Suppressor macrophage (primary cell): ENCODE measurements at places on chromosomes 4 and X.

DNA sequence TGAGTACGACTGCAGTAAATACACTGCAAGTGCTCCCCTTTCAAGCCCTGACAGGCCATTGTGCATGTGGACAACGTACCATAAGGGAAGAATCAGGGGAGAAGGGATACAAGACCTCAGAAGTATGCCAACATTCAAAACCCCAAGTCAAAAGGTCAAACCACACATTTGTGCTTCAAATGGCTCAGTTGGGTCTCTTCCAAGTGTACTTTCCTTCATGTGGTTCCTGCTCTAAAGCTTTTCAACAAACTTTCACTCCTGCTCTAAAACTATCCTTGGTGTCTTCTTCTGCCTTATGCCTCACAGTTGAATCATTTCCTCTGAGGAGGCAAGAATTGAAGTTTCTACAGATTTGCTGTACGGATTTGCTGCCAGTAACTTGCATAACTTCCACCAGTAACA lies 305.7 kb upstream of the SLIT2 start:
- no peak for DNase-seq

DNA sequence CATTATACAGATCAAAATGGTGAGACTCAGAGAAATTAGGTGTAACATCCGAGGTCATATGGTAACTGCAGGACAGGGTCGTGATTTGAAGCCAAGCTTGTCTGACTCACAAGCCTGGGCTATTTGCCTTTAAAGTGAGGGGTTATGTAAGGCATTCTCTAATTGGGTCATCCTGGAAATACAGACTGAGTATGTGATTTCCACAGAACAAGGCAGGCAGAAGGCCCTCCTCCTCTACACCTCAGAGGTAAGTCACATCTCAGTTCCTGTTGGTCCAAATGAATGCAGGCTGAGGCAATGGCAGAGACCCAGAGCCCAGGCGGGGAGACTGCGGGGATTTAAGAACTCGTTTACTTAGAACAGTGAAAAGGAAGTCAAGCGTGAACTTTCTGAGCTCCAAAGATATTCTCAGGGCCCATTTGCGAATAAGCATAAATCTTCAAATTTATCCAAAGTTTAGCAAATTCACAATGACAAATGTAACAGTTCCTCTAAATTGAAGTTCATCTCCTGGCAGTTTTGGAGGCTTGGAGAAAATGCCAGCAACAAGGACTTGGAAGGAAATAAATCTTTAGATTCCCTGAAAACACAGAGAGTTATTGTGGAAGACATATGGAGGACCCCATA lies 153.3 kb downstream of the LDB2 start:
- no peak for DNase-seq

- no peak for DNase-seq
Measured at GRCh38 chr4:120139392-120139791, 72.7 kb upstream of the MAD2L1 start.

GRCh38 chr4:145097821-145098674 lies at the start of the genes ABCE1 and ANAPC10:
TSS of gene ABCE1 (plus strand) at chr4:145098311. CDS start at chr4:145104413, 6,102 bp downstream.
TSS of gene ANAPC10 (minus strand) at chr4:145098196. CDS start at chr4:145096099, 2,097 bp downstream.
- peak; percentile 100 for DNase-seq

DNA sequence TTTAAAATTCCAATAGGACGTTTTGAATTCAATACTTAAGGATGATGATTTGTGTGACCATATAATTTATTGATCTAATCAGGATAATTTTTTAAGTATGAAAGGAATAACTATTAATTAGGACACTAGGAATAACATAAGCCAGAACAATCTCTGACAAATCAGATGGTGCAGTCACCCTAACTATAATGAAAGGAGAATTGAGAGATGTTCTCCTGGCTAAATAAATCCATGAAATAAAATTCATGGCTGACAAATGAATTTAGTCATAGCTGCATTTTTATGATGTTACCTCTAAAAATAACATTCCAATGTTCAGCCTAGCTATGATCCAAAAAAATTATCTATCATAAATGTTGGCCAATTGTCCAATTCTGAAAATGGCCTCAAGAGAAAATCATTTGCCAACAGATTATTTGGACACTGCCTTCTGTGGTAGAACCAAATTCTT lies 190.6 kb upstream of the NEIL3 start:
- no peak for DNase-seq

- peak; percentile 19 for DNase-seq
Measured at GRCh38 chr4:37882665-37883296, 8.1 kb upstream of the TBC1D1 start.

DNA sequence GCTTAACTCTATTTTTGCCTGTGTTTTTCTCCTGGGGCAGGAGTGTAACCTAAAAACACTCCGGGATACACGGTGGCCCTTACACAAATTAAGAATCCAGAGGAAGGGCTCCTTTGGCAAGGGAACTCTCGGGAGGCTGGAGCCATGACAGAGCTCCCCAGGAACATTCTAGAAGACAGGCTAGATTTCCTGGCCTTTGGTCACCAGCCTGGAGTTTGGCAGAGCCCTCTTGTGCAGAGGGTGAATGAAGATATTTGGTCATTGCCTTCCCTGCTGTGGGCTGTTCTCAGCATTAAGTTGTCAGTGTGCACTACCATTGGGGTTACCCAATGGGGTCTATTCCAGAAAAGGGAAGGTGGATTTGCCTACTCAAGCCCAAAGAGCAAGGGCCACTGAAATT lies 53.8 kb upstream of the LNX1 start:
- DNase-seq = peak; percentile 23

DNA sequence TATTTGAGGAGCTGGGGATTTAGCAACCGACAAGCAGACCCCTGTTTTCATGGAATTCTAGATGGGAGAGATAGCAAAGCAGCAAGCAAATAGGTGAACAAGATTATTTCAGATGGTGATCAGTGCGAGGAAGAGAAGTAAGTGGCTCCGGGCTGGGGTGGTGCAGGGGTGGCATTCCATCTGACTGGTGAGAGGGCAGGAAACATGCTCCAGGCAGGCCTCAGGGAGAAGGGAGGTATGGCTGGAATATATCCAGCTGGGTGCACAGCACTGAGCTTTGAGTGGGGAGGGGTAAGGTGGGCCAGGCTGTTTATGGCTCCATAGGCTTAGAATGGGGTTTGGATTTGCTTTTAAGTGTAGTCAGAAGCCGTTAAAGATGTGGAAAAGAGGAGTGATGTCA lies 21.2 kb downstream of the PTTG2 start:
- DNase-seq = no peak

DNA sequence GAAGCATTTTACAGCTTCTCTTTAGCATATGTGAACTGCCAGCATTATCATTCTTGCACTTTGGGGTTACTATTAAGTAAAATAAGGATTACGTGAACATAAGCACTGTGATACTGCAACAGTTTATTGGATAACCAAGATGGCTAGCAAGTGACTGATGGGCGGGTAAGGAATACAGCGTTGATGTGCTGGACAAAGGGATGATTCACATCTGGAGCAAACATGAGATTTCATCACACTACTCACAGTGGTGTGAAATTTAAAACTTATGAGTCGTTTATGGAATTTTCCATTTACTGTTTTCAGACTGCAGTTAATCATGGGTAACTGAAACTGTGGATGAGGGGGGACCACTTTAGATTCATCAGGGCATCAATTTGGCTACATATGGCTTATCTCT lies 16.0 kb downstream of the NBDY start:
- DNase-seq = peak; percentile 33

GRCh38 chr4:76016393-76016792 lies 6.9 kb downstream of the CXCL10 start:
- DNase-seq = no peak

DNA sequence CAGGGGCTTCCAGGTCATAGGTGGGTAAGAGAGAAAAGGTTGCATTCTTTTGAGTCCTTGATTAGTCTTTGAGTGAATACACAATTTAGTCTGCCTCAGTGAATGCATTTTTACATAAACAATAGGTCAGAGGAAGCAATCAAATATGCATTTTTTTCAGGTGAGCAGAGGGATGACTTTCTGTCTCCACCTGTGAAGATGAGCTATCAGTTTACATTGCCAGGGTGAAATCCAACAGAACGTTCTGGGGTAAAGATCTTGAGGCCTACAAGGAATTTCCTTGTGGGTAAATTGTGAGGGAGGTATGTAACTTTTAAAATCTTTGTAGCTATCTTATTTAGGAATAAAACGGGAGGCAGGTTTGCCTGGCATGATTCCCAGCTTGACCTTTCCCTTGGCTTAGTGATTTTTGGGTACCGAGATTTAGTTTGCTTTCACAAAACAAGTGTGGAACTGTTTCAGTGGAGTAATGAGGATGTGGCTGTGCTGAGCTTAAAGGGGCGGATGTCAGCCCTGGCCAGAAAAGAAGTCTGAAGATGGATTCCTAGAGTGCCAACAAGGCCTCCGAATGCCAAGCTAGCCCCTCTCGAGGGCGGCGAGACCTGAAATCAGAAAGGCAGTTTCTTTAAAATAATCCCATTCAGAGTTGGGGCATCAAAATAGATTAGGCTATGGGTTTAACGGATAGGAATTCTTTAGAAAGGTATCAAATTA lies 29.5 kb downstream of the TMEM131L start:
- DNase-seq = no peak

DNA sequence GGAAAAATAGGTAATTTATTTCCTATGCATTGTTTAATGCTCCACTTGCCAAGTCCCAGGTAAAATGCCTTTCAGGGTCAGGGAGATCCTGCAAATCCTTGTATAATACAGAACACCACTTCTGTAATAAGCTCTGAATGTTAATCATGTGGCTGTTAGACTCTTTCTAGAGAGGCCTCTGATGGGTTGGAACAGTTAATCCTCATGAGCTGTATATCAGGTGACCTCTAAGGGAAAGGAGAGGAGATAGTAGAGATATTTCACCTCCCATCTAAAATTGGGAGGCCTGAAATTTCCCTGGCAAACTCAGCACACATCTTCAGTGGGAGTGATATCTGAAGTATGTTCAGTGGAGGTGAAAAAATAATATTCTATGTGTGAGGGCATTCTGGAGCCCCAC lies 210.6 kb upstream of the WDFY3 start:
- no peak for DNase-seq

GRCh38 chr4:41360214-41360920 lies 103.6 kb downstream of the UCHL1 start:
- peak; percentile 27 for DNase-seq

GRCh38 chr4:118723369-118723768 lies 38.2 kb downstream of the METTL14 start:
- no peak for DNase-seq

GRCh38 chr4:66575008-66575696 lies 904.9 kb upstream of the EPHA5 start:
- no peak for DNase-seq

- DNase-seq = no peak
Measured at GRCh38 chr4:142408003-142408441, 438.1 kb downstream of the INPP4B start.

- no peak for DNase-seq
Measured at GRCh38 chr4:101295691-101296090, 51.6 kb downstream of the PPP3CA start.

GRCh38 chr4:145285928-145286327 lies 105.5 kb upstream of the OTUD4 start:
- DNase-seq = peak; percentile 10

GRCh38 chr4:168604496-168605373 lies 107.9 kb downstream of the PALLD start:
- no peak for DNase-seq

- no peak for DNase-seq
Measured at GRCh38 chr4:176601124-176601523, 191.6 kb downstream of the VEGFC start.

GRCh38 chrX:75156531-75156945 lies 455 bp upstream of the ABCB7 start:
- DNase-seq = peak; percentile 9

- peak; percentile 85 for DNase-seq
Measured at GRCh38 chrX:41333744-41334362, at the start of gene DDX3X. TSS of gene DDX3X (plus strand) at chrX:41334162. CDS start at chrX:41334253, 91 bp downstream.

DNA sequence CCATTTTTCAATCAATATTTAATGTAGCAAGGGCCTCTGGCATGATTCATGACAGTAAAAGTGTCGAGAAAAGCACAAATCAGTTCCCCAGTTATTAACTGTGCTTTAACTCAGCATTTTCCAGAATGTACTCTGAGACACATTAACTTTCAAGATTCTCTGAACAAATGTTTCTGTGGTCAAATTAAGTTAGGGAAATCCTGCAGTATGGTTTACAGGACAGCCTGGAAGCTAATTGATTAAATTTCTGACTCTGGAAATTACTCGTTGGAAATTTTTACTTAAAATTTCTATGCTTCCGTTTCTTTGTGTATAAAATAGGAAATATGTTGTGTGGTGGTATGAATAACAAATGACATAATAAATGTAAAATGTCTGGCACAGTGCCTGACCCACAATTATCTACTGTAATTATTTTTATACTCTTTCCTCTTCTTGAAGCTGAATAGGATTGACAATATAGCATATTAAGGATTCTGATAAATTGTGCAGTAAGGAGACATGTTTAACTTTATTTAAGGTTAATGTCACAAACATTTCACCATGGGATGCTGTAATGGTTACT lies 33.7 kb downstream of the STK32B start:
- no peak for DNase-seq

DNA sequence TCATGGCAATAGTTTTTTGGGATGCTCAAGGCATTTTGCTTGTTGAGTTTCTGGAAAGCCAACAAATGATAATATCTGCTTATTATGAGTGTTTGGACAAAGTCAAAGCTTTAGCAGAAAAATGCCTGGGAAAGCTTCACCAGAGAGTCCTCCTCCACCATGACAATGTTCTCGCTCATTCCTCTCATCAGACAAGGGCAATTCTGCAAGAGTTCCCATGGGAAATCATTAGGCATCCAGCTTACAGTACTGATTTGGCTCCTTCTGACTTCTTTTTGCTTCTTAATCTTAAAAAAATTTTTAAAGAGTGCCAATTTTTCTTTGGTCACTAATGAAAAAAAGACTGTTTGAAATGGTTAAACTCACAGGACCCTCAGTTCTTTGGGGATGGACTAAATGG lies 136.3 kb downstream of the UBE2K start:
- no peak for DNase-seq

- no peak for DNase-seq
Measured at GRCh38 chr4:136935305-136935704, 597.0 kb downstream of the PCDH18 start.

- DNase-seq = no peak
Measured at GRCh38 chrX:101219116-101219863, at the start of gene DRP2. TSS of gene DRP2 (plus strand) at chrX:101219786. CDS start at chrX:101231648, 11,862 bp downstream.

GRCh38 chrX:67543818-67544217 lies at the start of gene AR:
TSS of gene AR (plus strand) at chrX:67544021. CDS start at chrX:67545147, 1,126 bp downstream.
- peak; percentile 4 for DNase-seq

DNA sequence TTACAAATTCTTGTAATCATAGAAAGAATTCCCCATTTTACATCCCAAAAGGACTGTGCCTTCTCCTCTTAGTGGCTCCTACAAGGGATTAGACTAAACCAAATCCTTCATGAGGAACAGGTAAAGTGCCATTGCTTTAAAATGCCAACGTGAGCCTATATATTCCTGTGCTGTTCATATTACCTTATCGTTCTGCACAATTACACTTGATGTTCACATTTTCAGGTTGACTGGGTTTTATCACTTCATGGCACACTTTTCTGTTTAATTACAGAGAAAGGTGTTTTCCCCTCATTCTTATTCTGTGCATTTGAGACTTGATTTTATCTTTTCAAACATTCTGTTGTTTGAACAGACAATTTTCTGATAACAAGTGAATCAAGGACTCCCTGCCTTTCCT lies 645.6 kb upstream of the FTHL17 start:
- DNase-seq = no peak
